HT-29 (cell line): ENCODE measurements at places on chromosomes 5 and 9. TPM values are rescaled to one million over a fixed set of nuclear protein-coding genes. Genes with fewer than 3 reads are reported as not detected.

- peak; percentile 31 for DNase-seq
Observed at GRCh38 chr5:79878721-79879336, 112.2 kb downstream of the MTX3 start.

DNA sequence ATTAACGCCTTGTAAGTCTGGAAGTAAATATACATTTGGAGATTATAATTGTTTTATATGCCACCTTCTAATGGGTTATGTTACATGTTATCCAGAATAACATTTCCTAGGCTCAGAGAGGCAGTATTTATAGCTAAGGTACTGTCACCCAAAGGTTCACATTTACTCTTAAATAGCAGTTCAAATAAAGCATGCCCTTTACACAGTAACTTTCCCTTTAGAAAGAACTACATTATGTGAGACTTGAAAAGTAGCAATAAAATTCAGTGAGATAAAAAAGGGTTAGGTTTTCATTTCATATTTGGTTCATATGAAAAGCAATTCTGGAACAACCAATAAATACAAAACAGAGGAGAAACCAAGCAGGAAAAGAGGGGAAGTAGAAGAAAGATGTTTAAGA is 35.1 kb downstream of the SKIC3 start:
- no peak for DNase-seq

Gene IFNA2
- not detected in 2 replicates for total RNA-seq

Gene VCAN
- not detected in 2 replicates for total RNA-seq

Gene MEGF10
- total RNA-seq = not detected in 2 replicates
